Stimulated activated CD8-positive, alpha-beta memory T cell treated with anti-CD3 and anti-CD28 coated beads, Interleukin-12 subunit alpha, Interleukin-12 subunit beta, amount 100 ng/mL, for 4 hours (primary cell): ENCODE measurements at places on chromosomes 2 and 18.

GRCh38 chr2:71210292-71210691 lies 16.6 kb downstream of the PAIP2B start:
- no peak for DNase-seq

DNA sequence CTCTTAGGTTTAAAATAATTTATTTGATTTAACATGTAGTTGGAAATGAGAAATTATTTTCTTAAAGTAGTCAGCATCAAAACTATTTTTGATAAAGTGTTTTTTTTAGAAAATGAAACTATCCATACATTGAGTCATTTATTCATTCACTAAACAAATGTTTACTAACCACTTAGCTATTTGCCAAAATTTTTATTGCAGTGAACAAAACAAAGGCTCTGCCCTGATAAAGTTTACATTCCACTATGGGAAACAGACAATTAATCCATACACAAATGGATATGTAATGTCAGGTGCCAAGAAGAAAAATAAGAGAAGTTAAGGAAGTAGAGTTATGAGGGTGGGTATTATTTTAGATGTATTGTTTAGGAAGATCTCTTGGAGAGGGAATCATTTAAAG lies 19.1 kb upstream of the CCDC178 start:
- DNase-seq, result no peak

DNA sequence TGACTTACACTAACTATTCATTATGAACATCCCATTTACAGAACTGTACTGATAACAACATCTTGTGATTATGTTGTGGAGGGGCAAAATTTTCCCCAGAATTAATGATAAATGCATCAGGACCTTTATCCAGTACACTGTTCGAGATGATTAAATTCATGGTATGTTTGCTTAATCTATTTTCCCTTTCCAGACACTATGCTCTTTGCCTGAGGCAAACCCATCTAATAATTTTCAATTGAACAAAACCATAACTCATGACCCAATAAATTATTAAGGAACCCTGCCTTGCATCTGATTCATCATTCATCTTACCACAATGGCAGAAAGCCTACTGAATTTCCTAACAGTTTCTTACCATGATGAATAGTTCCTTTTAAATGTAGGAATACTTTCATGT lies 385.0 kb downstream of the DSEL start:
- DNase-seq, result no peak

DNA sequence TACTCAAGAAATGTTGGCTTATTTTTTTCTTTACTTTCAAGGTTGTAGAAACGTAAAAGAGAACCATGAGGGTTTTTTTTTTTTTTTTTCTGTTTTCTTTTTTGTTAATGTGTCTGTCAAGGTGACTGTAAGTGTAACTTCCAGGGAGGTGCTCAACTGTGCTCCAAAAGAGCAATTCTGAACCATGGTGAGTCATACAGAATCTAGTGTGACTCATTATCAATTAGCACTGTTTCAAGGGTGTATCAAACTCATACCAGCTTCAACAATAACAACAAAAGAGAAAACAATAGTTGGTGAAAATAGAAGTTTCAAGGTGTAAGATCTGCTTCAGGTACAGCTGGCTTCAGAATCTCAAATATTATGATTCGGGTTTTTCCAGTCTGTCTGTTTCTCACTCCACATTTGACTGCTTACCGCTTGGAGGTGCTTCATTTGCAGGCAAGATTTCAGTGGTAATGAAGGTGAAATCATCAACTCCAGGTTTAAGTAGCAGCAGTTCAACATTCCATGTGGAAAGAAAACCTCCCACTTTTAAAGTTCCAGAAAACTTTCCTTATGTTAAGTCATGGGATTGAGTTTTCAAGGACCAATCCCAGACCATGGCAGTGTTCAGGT lies 850.6 kb downstream of the CNTNAP5 start:
- DNase-seq, result no peak

GRCh38 chr18:32346671-32347070 lies 124.0 kb downstream of the GAREM1 start:
- DNase-seq, result no peak

DNA sequence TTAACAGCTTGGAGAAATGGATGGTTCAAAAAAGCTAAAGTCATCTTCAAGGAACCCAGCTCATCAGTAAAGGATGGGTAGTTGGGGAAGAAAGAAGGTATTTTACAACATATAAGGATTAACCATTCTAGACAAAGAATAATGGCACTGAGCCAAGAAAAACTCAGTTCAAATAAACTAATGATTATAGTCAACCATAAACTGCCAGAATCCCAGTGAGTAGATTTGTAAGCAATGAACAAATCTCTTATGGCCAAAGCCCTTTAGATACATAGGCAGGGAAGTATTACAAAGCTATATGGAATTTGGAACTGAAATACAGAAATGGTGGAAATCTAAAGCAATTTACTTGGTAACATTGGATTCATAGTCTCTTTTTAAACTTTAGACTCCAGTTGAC lies 92.4 kb upstream of the ZFP36L2 start:
- DNase-seq, result no peak

DNA sequence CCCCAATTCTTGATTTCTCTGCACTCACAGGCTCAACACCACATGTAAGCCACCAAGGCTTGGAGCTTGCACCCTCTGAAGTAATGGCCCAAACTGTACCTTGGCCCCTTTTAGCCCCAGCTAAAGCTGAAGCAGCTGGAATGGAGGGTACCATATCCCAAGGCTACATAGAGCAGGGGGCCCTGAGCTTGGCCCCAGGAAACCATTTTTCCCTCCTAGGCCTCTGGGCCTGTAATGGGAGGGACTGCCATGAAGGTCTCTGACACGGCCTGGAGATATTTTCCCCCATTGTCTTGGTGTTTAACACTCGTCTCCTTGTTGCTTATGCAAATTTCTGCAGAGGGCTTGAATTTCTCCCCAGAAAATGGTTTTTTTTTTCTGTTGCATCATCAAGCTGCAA lies 69.7 kb downstream of the SKA1 start:
- DNase-seq, result no peak

- DNase-seq, result no peak
Measured at GRCh38 chr2:112750560-112750843, 13.9 kb downstream of the CKAP2L start.

DNA sequence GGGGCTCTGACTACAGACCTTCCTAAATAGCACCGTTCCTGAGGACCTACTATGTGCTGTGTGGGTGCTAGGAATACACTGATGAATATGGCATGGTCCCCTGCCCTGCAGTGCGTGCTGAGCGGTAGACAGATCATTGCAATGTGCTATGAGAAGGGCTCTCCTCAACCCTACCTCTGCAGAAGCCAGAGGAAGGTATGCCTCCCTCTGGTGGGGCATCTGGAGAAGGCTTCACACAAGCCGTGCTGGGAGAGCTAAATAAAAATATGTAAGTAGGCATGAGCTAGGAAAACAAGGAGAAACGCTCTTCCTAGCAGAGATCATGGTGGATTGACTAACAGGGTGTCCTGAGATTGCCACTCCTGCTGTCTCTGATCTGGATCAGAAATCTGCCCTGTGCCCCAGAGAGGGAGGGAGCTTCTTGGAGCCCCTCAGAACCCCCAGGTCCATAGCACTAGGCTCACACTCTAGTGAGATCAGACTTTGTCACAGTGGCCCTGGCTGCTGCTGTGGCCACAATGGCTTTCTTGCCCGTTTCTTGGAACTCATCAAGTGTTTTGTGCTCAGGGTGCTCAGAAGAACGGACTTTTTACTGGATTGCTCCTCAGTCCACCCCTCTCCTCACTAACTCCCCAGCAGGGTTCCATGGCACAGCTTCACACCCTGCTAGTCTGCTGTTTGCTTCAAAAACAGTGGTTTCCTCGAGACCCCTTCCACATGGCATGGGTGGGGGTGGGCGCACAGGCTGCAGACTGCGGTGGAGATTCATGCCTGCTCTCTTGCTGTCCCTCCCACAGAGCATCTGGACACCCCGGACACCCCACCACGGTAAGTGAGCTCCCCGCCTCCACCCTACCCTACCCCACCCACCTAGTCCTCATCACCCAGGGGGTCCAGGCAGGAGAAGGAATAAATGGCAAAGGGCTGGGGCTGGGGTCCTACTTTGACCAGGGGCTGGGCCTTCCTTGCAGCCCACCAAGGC lies 14.2 kb downstream of the SIGLEC15 start:
- DNase-seq, result no peak

DNA sequence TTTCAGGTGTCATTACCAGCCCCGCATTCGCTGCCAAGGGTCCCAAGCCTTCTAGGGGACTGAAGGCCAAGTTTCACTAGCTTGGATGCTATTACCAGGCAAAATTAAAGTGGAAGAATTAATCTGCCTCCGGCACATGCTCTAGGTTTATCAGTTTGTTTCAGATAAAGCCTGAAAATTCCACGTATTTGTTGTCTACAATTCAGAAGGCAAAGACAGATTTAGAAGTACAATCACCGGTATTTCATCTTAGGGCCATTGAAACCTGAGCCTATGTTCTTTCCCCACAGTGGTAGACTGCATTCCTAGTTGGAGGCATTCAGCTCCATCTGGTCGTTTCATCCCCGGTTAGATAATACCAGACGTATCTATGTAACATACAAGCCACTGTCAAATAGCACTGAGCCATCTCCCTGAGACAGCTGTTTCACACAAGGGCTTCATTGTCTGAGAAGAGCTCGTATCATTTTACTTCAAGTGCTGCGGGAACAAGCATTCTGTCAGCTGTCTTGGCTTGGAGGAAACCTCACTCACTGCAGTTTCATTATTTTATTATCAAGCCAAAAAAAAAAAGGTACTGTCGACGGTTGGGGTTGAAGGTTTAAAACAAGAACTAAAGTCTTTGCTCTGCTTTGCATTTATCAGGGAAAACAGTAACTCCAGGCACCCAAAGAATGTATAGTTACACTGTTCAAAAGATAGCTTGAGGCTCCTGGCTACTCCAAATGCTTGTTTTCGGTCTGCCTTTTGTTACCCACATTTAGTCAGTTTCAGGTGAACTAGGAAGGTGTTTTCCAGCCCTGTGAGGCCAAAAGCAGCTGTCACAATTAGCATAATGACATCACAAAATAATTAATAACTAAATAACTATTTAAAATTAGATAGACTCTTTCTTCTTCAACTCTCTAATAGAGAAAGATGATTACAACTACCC lies 76.7 kb downstream of the TGIF1 start:
- DNase-seq, result no peak

DNA sequence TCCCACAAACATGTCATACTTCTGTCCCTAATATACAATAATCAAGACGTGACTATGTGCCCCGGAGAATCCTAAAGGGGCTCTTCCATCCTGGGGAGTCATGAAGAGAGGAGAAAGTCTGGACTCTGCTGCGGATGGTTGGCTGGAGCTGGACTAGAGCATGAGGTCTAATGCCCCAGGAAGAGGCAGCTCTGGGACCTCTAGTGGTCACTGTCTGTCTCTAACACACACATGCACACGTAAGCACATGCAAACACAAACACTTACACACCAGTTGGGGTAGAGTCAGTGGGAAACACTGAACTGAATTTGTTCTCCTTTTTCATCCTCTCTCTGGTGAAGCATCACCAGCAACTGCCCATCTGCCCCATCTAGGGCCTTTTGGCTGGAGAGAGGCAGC lies 271.6 kb downstream of the TDRD15 start:
- no peak for DNase-seq

DNA sequence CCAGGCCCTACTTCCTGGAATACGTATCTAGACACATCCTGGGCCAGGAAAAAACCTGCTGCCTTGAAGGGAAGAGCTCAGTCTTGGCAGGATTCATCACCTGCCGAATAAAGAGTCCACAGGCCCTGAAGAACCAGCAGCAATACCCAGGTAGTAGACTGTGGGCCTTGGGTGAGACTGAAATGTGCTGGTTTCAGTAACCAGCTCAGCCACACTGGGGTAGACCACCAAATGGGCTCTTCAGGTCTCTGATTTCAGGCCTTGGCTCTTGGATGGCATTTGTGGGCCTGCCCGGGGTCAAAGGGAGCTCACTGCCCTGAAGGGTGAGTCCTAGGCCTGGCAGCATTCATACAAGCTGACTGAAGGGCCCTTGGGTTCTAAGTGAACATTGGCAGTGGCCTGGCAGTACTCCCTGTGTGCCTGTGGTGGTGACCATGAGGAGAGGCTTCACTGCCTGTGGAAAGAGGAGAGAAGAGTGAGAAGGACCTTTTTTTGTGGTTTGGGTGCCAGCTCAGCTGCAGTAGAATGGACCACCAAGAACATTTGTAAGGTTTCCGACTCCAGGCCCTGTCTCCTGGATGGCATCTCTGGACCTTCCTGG lies 175.1 kb downstream of the ANKRD30B start:
- DNase-seq, result no peak

GRCh38 chr18:79774111-79774510 lies 23.6 kb upstream of the KCNG2 start:
- DNase-seq, result no peak

GRCh38 chr2:234873828-234874173 lies 78.0 kb upstream of the SH3BP4 start:
- DNase-seq, result no peak

- DNase-seq, result no peak
Measured at GRCh38 chr18:906416-907114, 1.9 kb downstream of the ADCYAP1 start.

GRCh38 chr2:8566155-8566670 lies 115.6 kb upstream of the ID2 start:
- no peak for DNase-seq

DNA sequence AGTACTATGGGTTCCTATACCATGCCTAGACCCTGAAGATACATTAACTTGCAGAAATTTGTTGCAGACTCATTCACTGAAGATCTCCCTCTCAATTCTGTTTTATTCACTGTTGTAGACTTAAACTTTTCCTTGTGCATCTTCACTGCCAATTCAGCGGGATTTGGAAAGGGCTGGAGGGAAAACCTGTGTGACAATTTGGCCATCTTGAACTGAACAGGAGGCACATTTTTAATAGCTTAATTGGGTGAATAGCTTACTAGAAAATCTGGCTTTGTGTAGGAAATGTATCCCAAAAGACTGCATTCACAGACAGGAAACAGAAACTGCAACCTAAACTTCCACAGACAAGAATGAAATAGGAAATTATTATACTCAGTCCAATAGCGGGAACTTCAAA lies 512.3 kb downstream of the XIRP2 start:
- DNase-seq, result no peak

DNA sequence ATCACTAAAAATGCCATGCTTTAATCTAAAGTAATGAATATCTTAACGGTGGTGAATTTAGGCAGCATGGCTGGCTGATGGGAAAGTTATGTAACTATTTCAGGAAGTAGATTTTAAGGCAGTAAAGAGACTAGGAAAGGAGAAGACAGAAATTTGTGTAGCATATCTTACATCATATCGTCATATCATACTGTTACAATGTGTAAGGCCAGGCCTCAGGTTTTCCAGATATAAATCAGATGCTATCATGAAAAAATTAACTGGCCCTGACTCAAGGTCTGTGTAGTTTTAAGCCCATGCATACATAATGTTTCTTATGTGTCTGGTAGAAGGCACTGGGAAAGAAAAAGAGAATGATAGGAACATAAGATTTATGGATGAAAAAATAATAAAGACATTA lies 8.9 kb upstream of the FAP start:
- DNase-seq, result no peak

GRCh38 chr2:71216501-71216900 lies 10.4 kb downstream of the PAIP2B start:
- DNase-seq, result no peak
